Activated CD4-positive, alpha-beta T cell treated with anti-CD3 and anti-CD28 coated beads, Interleukin-2, amount 50 U/mL, for 16 hours (primary cell): ENCODE measurements at places on chromosomes 6 and 20.
A peak's percentile ranks its signal among the peaks of the same experiment; 100 is the strongest.

DNA sequence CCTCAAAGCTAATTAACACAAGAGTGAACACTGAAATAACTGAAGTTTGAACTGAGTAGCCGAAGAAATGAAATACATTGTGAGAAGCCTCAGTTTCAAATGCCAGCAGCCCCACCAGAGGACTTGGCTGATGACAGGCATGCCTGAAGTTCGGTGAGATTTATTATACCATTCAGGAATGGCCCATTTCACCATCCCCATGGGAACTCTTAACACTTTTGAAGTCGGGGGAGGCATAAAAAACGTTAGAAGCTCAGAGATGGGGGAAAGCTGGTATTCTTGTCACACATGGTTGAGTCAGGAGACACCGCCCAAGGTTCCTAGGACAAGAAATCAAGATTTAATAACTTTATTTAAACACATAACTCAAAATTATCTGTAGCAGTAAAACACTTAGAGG is 17.6 kb upstream of the SLC22A3 start:
- DNase-seq = no peak

DNA sequence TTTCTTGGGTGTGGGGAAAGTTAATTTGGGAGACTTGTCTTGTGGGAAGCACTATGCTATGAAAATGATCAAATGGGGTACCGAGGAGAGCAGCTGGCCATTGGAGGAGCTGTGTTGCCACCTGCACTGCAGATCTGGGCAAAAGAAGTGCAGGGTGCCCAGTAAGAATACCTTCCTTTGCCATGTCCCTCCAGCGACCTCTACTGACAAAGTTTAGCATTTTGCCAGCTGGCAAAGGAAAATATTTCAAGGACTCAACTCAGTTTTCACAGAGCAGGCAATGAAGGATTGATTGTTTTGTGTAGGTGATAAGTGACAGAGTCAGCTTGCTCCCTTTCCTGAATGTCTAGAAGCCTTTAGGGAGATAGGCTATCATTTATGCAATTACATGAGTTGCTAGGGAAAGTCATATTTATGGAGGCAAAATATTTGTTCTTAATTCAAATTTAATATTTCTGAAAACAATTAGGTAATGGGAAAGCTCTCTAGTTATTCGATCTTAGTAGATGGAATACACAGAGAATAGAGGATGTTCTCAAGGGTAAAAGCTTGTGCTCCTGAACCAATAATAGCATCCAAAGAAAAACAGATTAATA is 118.4 kb downstream of the FARS2 start:
- peak; percentile 61 for DNase-seq

DNA sequence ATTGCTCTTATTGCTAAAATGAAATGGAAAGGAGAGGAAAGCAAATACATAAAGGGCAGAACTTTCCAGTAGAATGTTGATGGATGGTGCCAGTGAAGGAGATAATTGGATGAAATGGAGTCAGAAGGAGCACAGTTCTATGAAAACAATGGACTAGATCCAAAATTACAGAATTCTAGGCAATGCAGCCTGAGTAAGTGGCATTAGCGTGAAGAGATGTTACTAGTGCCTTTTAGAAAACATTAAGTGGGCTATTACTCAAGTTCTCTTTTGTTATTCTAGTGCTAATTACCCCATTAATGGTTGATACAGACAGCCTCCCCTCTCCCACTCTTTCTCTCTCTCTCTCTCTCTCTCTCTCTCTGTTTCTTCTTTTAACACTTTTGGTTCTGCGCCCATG is 209.5 kb upstream of the RGS17 start:
- DNase-seq = no peak

DNA sequence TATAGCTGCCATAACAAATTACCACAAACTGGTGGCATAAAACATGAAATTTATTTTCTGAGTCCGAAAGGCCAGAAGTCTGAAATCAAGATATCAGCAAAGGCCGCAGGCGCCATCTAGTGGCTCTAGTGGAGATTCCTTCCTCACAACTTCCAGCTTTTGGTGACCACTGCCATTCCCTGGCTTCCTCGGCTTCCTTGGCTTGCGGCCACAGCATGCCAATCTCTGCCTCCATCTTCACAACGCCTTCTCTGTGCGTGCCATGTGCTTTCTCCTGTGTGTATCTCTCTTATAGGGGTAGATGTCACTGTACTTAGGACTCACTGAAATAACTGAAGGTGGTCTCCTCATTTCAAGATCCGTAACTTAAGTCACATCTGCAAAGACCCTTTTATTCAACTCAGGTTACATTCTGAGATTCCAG is 5.4 kb upstream of the PLAGL1 start:
- peak; percentile 57 for DNase-seq

- no peak for DNase-seq
These were observed 297.8 kb downstream of the ZFAND3 start for GRCh38 chr6:38117281-38117680.

DNA sequence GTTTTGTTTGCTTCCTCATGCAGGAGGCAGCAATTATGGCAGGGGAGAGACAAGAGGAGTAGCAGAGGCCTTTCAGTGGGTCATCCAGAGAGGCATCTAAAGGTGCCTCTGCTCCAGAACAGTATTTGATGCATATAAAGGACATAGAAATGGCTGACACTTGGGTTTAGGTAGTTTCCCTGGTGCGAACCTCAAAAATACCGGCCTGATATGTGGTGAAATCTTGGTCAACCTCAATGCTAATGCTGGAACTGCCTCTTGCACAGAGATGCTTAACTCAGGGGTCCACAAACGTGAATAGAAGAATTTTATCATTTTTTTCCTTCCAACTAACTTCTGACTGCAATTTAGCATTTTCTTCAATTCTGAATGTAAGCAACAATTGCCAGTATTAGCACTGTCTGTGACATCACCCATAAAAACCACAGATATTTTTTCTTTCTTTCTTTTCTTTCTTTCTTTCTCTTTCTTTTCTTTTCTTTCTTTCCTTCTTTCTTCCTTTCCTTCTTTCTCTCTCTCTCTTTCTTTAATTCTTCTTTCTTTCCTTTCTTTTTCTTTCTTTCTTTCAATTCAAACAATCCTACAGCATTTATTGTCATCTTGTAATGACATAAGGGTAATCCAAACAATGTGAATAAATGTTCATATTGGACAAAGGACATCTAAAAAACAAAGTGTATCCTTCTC is 180.0 kb upstream of the UST start:
- peak; percentile 28 for DNase-seq

DNA sequence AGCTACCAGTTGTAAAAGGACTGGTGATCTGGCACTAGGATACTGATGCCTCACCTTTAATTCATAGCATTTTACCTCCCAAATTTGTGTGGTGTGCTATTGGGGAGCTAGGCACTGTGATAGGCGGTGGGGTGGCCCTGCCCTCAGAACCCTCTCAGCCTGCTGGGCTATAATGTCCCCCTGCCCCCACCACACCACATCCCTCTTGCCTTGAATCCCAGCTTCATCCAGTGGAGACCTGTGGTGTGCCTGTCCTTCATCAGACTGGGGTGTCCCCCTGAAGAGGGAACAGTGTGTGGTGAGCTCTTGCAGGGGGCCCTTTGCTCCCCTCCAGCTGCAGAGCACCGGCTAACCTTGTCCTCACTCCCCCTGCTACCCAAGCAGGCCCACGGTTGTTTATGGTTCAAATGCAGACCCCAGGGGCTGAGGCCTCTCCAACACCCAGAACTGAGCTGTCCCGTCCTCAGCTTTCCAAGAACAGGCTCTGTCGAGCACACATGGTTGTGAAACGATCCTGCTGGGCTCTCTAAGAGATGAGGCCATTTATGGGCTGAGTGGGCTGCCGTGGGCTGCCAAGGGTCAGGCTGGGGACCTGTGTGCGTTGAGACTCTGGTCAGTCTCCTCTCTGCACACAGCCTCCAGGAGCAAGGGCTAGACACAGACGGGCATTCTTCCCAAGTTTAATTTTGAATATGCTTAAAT is 26.9 kb upstream of the VEGFA start:
- DNase-seq = no peak

DNA sequence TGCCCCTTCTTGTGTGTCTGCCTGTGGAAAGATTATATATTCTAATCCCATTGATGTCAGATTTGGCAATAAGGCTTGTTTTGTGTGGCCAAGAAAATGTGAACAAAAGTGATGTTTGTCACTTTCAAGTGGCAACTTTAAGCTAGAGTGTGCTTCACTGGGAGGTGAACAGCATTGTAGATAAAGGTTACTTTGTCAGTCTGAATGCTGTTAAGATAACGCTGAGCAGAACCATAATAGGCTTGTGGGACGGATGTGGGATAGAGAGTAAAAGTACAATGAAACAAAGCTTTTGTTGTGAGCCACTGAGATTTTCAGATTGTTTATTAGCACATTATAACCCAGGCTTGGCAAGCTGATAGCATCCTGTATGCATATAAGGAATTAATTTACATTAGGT is 303.8 kb upstream of the MAN1A1 start:
- no peak for DNase-seq

GRCh38 chr6:15621203-15622044 is 41.4 kb downstream of the DTNBP1 start:
- peak; percentile 31 for DNase-seq
